ENCODE measurements at places on chromosomes 6 and 20.

DNA sequence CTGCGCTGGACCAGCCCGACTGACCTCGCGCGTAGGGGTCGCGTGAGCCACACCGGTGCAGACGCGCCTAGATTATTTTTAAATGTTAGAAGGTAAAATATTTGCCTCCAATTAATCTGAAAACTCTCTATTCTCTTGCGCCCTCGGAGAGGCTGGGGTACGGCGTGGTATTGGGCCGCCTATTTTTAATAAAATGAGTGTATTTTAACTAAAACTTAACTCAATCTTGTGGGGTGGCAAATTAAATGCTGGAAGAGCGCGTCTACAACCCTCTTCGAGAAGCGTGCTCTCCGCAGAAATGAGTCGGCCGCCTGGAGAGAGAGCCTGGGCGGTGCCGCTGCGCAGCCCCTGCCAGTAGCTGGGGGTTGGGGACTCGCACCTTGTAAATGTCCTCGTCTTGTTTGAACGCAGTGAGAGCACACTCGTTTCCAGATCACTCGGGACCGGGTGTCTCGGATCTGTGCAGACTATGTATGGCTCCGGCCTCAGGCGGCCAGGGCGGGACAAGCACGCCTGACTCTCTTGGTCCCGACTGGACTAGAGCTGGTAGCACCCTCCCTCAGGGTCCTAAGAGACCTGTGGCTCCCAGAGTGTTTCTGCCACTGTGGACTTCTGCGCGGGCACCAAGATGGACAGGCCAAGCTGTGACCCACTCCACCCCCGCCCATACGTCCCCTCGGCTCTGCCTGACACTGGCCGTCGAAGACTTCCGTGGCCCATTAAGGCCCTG lies 2.0 kb upstream of the MAFB start:
- no peak for DNase-seq

DNA sequence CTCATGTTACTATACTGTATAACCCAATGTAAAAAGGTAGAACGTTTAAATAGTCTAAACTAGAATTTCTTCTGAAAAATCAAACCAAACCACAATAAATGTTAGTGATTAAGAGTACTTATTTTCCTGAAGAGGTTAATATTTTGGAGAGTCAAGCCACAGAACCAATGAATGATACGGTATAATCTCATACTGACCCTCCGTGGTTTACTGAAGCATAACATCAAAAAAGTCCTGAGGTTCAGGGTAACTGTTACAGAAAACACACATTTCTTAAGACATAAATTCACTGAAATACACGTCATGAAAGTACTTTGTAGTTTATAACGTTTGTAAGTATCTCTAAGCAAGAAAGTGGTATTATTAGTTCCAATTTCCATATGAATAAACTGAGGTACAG lies 28.9 kb downstream of the ESF1 start:
- DNase-seq: no peak

DNA sequence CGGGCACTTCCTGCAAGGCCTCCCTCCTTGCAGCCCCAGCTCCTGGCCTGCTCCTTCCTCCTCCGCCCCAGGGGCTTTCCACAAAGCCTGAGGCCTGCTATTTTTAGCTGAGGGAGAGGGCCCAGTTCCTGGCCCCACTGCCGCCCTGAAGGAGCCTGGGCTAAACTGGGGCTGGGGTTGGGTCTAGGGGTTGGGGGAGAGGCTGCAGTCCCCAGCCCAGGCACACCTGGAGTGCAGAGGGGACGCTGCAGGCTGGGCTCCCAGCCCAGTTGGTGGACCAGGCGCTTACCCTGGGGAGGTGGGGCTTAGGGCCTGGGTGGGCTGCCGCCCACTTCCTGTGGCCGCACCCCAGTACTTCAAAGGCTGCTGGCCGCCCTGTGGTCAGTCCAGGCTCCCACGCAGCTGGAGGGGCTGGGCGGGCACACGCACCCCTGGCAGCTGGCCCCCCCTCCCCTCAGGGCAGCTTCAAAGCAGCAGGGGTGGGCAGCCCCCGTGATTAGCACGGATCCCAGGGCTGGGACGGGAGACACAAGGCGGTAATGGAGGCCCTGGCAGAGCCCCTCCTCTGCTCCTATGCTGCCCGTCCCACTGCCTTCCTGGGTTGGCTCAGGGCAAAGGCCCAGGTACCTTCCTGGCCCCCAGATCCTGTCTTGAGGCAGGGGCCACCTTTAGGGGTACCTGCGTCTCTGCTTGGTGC lies 7.1 kb upstream of the ABHD16B start:
- peak; percentile 78 for DNase-seq

DNA sequence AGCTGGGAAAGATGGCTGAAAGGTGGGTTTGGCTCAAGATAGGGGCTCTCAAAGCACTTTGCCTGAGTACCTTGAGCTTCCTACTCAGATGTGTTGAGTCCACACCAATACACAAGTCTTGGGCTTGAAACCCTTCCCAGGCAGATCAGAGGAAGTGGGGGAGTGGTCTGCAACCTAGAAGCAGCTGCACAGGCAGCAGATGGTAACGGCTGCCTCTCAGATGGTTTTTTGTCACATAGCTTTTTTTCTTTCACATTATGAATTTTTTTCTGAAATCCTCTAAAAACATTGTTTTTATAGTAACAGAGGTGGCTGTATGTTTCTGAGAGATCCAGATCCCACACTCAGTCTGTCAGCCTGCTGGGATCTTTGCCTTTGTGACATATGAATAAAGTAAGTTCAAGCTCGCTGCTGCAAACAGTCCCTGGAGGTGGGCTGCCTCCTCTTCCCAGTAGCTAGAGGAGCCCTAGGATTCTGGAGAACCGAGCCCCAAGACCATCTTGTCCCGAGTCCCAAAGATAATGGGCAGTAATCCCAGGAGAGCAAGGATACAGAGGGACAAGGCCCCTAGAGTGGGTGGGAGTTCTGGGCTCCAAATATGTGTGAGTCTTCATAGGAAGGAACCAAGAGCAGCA lies 97.1 kb upstream of the TOP1 start:
- DNase-seq: no peak

GRCh38 chr6:33407132-33407718 lies 3.6 kb upstream of the PHF1 start:
- no peak for DNase-seq

- no peak for DNase-seq
Measured at GRCh38 chr6:148799647-148800046, 52.8 kb downstream of the UST start.

GRCh38 chr6:157455731-157456523 lies 74.9 kb downstream of the ZDHHC14 start:
- DNase-seq: no peak

DNA sequence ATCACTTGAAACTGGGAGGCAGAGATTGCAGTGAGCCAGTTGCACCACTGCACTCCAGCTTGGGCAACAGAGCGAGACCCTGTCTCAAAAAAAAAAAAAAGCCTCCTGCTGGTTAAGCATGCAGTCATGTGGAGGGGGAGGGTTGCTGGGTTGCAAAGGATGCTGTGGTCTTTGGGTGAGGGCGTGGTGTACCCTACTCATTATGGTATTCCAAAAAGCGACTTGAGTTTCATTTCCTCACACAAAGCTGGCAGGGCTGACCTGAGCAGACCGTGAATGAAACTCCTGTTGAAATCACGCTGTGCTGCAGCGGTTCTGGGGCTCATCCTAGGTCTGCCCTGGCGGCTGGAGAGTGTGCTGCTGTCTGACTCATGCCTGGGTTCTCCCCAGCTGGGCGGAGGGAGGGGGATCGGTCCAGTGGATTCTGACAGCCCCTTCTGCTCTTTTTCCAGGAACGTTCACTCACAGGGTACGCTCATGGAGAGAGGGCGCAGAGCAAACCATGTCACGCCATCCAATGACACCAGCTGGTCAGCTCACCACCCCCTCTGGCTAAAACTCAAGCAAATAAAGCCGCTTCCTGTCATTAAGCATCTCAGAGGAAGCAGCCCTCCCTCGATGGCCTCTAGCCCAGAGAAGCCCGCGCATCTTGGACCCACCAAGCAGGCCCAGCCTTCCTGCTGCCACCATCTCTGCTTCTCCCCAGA lies 166.2 kb downstream of the SCML4 start:
- no peak for DNase-seq

DNA sequence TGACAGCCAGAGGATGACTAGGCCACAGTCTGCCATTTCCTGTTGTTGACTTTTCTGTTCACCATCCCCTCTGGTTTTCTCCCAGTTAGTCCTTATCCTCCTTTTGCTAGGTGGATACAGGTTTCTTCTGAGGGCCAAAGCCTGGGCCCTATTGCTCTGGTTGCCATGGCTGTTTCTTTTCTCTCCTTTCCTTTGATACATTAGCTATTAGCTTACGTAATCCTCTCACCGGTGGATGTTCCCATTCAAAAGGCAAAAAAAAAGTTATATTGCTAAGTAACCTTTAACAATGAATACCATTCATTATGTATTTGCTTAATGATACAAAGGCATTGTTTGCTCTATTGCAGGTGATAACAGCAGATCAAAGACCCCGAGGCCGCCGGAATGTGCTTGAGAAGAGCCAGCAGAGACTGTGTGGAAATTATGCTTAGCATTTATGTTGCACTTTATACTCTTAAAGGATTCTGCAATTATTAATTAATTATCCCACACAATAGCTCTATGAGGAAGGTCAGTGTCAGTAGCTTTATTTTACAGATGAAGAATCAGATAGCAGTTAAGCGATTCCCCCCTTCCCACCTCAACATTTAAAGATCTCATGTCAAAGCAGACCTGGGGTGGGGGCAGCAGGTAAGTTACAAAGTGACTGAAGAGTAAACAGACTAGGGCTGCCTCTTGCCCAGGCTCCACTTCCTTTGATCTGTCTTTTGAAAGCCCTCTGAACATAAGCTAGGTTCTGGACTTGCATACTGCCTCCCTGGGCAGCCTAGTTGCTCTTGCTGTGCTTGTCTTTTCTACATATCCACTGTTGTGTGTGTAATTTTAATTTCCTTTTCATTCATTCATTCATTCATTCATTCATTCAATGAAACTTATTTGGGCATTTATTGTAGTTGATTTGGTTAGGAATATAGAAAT lies 14.5 kb upstream of the TFB1M start:
- DNase-seq: no peak

GRCh38 chr6:56043761-56044160 lies 168.4 kb upstream of the BMP5 start:
- no peak for DNase-seq

GRCh38 chr6:163827143-163827542 lies 412.6 kb downstream of the QKI start:
- DNase-seq: no peak

DNA sequence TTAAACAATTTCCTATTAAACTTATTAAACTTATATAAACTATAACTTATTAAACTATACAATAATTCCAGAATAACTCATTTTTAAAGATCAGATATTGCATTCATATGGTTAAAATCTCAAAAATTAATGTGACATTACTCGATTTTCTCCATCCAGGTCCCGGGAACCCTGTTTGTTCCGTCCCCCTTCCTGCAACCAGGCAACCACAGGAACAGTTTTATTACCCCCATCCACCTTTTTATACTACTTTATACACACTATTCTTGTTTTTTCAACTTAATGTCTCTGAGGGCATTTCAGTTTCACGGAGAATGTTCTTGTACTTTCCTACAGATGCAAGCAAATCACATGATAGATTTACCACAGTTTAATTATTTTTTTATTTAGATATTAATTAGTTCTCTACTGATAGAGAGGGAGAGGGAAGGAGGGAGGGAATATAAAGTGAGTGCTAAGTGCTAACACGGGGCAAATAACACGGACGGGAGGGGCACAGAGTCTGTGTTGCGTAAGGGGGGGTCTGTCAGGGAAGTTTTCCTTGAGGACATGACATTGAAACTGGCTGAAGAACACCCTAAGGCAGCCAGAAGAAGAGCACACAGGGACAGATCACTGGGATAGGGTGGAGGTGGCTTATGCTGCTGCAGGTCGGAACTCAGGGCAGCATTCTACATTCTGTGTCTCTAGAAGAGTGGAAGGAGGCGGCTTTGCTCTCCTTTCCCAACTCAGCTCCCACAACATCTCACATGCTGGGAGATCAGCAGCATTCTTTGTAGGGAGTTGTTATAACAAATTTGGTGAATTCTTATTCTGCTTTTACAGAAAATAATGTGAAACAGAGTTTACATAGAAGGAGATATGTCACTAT lies 225.2 kb downstream of the FOXC1 start:
- no peak for DNase-seq

DNA sequence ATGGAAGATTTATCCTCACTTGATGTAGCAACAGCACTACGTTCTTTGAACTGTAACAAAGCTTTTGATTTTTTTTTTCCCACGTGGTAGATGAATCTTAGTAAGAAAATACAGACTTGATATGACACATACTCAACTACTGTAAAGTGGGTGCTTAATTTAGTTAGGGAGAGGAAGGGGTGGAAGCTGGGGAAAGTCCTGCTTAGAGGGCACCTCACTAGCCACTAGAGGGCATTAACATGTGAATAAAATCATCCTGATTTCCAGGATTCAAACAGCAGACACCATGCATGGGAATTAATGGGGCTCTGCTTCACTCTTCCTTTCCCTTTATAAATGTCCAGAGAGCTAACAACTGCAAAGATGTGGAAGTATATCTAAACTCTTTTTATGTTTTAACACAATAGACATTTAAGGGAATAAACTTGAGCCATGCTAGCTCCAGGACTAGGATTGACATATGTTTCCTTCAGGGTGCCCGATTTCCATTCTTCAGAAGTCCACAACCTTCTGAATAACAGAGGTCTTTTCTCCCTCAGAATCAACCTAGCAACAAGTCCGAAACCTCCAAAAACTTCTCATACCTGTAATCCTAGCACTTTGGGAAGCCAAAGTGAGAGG lies 250.1 kb downstream of the ATXN1 start:
- DNase-seq: no peak

GRCh38 chr20:43911066-43911465 lies 3.6 kb upstream of the TOX2 start:
- DNase-seq: no peak

DNA sequence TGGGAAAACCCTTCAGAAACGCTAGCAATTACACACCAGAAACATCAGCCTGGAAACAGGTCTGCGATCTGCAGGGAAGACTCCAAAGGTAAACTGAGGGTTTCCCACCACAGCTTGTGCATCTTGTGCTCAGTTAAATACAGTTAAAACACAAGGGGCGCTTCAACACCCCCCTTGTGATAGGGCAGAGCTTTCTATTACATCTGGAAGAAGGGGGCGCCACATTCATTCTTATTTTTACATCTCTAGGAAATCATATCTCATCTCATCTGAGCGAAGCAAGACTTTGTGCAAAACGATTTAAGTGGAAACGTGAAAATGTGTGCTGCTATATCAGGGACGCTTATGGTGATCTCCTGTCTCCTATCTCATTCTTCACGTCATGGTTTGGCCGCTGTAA lies 58.5 kb downstream of the PRND start:
- no peak for DNase-seq

DNA sequence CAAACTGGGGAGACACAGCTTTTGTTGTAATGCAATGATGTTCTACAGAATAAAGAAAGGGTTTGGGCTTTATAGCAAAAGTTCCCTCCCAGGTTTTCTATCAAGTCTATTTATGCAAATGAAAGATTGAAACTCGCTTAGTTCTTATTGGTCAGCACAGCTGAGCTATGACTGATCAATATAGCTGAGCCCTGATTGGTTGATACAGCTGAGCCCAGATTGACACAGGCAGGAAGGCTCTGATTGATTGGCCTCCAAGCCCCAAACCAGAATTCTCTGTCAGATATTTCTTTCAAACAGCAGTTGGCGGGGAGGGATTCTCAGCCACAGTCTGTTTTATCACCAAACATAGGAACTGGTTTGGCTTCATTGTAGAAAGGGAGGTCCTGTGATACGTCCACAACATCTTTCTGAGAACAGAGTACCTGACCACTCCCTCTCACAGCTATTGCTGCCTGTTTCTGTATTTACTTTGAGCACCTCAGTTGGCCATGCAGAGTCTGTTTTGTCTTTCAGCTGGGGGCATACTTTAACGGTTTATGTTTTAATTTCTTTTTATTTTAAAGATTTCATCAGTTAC lies 223.5 kb downstream of the PACRG start:
- DNase-seq: no peak

GRCh38 chr6:142246960-142247359 lies 54.8 kb upstream of the ADGRG6 start:
- no peak for DNase-seq

Measured in posterior vena cava (tissue), 2 donors.